ENCODE measurements at places on chromosomes 12 and 14.

GRCh38 chr14:21537090-21537424, 10.9 kb upstream of the SALL2 start:
- DNase-seq, result no peak

- no peak for DNase-seq
Observed at GRCh38 chr14:87992346-87992717, 650 bp downstream of the GALC start.

- no peak for DNase-seq
Observed at GRCh38 chr12:31620311-31620710, 29.4 kb upstream of the DENND5B start.

- DNase-seq, result no peak
Observed at GRCh38 chr14:99645545-99646505, 896 bp downstream of the HHIPL1 start.

- no peak for DNase-seq
Observed at GRCh38 chr14:72535485-72535884, 358.4 kb downstream of the DPF3 start.

DNA sequence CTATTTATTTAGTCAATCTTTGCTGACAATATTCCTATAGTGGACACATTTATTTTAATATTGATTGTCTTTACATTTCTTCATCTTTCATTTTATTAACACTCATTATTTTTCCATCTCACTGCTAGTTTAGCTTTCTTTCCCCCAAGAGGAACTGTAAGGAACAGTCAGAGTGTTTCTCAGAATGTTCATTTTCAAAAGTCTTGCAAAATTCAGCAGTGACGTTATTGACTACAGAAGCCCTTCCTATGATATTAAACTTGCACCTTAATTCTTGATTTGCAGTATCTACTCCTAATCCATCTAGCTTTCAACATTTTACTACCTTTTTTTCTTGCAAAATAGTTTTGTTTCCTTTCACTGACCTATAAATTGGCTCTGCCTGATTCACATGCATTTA, 13.0 kb downstream of the CLEC2B start:
- no peak for DNase-seq

- DNase-seq, result peak; percentile 87
Observed at GRCh38 chr12:121795034-121795968, 1.8 kb upstream of the RHOF start.

GRCh38 chr12:77236066-77236465, 170.7 kb upstream of the E2F7 start:
- DNase-seq, result no peak

GRCh38 chr12:22715254-22715653, 90.3 kb downstream of the ETNK1 start:
- DNase-seq, result no peak

- no peak for DNase-seq
Observed at GRCh38 chr12:107783406-107784376, 9.2 kb downstream of the ASCL4 start.

DNA sequence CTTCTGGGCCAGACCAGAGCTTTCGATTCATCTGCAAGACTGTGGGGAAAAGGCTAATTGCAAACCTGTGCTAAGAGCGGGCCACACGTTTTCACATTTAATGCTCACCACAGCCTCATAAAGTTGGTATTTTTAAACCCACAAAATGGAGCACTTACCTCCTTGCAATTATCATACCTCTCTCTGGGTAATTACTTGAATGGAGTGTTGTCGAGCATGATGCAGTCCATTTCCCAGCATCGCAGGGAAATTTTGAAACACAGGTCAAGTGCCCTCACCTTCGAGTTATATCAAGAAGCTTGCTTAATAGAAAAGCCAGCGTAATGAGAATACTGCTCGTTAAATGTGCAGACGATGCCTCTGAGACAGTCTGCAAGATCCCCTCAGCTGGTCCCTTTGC, 8.8 kb upstream of the IFI27L2 start:
- no peak for DNase-seq

DNA sequence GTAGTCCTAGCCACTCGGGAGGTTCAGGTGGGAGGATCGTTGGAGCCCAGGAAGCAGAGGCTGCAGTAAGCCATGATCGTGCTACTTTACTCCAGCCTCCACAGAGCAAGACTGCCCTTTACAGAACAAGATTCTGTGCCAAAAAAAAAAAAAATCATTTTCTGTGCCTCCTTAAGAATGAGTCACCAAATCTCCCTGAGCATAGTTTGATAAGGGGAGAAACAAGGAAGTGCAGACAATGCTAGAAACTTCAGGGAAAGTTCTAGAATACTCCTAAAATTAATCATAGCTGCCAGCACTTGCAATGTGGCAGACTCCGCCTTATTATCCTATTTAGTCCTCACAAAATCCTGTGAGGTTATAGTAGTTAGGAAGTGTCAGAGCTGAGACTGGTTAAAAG, 74.5 kb downstream of the KCNK10 start:
- DNase-seq, result no peak

GRCh38 chr14:38505221-38505972, 249.5 kb upstream of the CLEC14A start:
- DNase-seq, result no peak

DNA sequence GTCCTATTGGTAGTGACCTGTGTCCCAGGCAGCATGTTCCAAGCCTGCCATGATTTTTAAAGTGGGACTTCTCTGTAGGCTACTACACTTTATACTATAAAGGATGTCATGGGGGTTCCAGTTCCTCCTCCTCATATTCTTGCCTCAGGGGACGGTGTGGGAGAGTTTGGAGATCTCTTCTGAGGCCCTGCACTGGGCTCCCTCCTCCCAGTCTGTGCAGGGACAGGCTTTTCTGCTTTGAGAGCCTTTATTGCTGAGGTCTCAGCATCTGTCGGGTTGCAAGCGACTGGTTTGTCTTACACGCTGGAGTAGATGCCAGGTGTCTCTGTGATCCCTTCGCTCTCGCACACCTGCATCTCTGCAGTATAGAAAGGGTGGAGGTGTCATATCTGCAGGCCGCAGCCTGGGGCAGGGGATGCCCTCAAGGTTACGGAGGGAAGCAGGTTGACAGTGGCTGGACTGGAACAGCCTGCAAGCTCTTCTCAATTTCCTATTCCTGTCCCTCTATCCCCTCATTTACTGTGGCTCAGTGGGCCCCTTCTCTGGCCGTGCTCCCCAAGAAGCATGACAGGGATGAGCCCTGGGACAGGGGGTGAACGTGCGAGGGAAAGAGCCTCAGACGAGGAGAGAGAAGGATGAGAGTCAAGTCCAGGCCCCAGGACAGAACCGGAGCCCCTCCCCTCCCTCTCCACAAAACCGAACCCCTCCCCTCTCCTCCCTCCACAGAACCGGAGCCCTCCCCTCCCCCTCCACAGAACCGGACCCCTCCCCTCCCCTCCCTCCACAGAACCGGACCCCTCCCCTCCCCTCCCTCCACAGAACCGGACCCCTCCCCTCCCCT, 51.3 kb downstream of the SLC6A12 start:
- DNase-seq, result no peak

GRCh38 chr12:81957631-81958030, 198.5 kb upstream of the PPFIA2 start:
- no peak for DNase-seq

DNA sequence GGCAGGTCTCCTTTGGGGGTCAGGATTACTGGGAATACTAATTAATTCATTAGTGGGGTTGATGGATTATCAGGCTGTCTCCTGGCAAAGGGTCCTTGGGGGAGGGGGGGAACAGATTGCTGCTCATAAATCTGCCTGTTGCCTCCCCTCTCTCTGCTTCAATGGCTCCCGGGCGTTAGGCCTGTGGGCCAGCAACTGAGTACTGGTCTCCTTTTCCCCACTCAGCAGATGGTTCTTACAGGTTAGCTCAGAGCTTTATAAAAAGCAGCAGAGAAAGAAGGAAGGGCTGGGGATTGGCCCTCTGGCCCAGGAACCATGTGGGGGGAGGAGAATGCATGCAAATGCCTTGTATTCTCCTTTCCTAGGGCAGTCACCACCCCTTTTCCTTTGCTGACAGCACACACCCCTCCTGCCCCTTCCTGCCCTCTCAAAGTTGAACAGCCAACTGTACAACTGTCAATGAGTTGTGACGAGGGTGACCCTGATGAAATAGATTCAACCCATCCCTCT, 2.3 kb upstream of the NEUROD4 start:
- no peak for DNase-seq

DNA sequence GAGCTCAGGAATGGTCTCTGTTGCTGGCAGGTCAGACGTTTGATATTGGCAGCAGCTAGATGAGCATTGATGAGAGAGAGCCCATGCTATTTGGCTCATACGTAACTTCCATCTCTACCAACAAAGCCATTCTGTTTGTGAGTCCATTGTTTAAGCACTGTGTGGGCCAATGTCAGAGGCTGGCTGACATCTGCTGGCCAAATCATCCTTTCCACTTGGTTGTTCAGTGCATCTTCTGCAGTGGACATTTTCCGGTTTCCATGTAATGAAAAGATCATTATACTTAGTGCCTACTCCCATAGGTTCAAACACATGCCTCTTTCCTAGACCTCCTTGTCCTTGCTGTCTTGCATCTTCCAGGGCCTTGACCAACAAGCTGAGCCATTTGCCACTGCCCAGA, 59.2 kb downstream of the IFT81 start:
- DNase-seq, result no peak

DNA sequence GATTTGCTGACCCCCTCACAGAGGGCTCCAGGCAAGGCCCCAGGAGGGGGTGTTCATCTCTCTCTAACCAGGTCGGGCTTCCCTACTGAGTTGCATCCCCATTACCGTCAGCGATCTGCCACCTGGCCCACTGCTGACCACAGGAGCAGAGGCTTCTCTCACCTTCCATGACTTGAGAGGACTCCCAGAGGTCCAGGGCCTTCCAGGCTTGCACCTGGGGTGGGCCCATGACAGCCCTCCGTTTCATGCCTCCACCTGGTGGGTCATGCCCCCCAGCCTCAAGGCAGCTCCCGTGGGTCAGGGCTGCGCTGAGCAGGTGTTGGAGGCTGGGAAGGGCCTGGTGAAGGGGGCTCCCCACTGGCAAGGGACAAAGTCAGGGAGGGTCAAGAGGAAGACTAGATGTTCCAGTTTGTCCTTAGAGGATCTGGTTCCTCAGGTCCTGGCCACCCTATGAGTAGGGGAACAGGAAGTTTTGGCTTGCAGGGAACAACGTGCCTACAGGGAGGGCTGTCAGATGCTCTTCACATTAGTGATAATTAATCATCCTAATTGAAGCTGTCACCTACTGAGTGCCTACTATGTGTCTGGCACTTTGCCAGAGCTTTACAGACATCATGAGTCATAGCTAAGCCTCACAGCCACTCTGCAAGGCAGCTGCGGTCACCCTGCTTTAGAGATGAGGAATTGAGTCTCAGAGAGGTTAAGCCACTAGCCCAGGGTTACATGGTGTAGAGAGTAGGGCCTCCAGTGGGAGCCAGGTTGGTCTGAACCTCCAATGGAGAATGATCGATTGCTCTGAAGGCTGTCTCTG, 13.8 kb downstream of the NFKBIA start:
- DNase-seq, result no peak

DNA sequence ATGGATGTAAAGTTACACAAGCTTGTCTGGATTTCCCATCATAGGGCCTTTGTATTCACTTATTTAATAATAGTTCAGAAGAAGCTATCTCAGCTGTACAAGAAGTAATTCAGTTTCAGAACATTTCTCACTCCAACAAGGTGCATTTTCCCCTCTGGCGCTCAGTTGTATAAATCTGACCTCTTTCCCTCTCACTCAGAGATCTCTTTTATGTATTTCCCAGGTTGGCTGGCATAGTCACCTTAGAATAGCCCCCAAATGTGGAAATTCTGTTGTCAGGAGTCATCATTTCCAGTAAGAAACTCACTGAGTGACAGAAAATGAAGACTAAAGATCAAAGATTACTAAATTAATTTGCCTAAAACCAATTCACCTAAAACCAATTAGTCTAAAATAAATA, 11.2 kb downstream of the AJUBA start:
- no peak for DNase-seq

DNA sequence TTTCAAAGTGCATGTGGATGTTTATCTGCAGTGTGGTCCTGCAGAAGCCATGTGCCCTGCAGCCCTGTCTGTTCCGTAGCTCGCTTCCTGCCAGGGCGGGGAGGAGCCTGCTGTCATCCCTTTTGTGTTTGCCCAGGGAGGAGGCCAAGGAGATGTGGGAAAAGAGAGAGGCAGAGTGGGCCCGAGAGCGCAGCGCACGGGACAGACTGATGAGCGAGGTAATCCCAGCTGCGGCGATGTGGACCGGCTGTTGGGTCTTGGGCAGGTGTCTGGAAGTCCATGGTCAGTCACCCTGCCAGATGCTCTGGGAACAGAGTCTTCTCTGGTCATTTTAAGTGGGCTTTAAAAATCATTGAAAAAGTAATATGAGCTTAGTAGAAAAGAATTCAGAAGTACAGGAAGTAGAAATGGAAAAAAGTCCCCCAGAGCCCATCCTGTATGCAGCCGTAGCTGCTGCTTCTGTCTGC, 12.8 kb downstream of the TCHP start:
- no peak for DNase-seq

Data from activated CD8-positive, alpha-beta memory T cell treated with anti-CD3 and anti-CD28 coated beads, Interleukin-2, amount 50 U/mL, for 4 hours (primary cell).